ENCODE measurements at places on chromosomes 12 and 14.

- DNase-seq, result no peak
Observed at GRCh38 chr12:103207936-103208335, 250.5 kb downstream of the ASCL1 start.

GRCh38 chr12:74537126-74537706 lies 419 bp upstream of the ATXN7L3B start:
- DNase-seq, result no peak

DNA sequence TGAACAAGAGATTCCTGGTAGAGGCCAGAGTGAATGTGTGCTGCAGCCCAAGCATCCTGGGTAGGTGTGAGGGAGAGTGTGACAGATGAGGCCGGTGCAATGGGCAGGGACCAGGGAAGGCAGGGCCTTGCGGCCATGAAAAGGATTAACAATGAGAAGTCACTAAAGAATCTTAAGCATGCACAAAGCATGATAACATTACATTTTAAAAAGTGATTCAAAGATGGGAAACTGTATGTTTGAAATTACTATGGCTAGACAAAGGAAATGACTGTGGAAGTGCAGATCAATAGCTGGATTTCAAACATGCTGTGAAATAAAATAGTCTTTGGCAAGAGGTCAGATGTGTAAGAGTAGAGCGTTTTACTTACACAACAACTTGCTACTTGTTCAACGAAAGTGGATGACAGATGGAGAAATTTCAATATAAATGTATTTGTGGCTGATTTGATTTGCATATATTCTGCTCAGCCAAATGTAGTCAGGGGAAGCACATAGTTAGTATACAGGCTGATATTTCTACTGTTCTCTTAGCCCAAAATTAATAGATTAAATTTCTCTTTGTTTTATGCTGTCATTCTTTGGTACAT lies 175.5 kb downstream of the CCDC59 start:
- no peak for DNase-seq

DNA sequence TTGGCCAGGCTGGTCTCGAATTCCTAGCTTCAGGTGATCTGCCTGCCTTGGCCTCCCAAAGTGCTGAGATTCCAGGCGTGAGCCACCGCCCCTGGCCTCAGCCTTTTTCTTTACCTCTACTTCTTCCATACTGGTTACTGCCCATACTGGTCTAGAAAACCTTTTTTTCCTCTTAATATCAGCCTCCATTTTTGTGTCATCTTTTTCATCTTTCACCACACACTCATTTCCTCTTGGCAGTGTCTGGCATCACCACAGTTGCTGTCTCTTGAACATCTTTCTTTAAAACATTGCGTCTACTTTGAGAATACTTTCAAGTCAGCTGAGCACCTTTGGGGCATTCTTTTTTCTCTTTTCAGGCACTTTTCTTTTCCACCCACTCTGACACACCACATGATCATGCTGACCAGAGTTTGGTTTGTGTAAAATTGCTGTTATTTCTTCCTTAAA lies 32.7 kb downstream of the DDX47 start:
- no peak for DNase-seq

DNA sequence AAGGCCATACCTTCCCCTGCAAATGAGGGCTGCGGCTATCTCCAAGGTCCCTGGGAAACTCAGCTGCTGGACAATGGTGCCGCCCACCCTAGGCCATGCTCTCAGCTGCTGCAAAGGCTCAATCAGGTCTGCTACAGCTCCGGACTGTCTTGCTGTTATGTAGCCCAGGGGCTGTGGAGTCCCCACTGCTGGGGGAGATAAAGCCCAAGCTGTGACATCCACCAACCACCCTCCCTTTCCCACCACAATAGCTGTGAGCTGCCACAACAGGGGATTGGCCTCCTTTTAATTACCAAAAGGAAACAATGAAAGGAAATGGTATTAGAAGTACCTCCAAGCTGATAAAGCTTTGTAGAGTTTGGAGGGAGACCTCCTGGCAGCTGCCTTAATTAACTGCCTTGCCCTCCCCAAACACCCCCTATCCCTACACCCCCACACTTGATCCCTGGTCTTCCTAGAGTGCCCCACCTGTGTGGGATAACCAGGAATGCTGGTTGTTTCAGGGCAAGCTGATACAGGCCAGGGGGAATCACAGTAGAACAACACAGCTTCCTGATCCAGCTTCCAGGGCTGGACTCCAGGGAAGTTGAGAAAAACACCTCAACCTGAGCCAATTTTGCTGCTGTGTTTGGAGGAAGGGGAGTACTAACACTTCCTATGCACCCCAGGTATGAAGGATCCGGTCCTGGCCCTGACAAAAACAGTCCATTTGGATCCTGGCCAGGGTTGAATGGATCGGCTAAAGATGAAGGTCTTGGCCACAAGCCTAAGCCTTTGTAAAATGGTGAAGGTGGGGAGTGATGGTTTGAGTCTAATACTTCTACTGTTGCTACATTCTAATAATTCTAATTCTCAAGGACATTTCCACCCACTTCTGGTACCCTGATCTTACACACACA lies at the start of gene VWF:
Gene VWF, minus strand, starts transcription at position 260 of the 899 bp plus-strand sequence. CDS start 1,474 bp downstream, outside the sequence.
- DNase-seq, result no peak

DNA sequence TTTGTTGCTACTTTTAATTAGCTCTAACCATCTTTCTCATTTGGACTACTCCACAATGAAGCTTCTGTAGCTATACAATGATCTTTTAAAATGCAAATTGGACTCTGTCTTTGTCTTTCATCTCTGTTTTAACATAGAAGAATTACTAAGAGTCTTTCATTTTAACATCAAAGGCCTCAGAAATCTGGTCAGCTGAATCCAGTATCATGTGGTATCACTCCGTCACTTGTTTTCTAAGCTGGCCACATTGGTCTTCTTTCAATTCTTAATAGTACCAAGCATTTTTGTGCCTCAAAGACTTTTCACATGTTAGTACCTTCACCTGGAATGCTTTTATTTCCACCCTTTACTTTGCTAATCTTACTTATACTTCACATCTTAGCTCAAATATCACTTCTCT lies 95.5 kb upstream of the SLC16A7 start:
- no peak for DNase-seq

DNA sequence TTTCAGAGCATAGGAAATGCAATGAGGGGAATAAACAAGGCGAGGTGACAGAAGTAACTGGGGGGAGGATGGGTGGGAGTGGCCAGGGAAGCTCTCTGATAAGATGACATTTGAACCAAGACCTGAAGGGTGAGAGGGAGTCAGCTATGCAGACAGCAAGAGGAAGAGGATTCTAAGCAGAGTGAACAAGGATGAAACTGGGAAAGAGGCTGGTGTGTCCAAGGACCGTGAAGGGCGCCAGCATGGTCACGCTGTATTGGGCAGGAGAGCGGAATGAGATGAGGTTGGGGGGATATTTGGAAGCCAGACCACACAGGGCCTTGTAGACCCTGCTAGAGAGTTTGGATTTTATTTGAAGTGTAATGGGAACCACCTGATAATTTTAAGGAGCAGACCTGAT lies 10.5 kb upstream of the PPP1R1A start:
- DNase-seq, result no peak

DNA sequence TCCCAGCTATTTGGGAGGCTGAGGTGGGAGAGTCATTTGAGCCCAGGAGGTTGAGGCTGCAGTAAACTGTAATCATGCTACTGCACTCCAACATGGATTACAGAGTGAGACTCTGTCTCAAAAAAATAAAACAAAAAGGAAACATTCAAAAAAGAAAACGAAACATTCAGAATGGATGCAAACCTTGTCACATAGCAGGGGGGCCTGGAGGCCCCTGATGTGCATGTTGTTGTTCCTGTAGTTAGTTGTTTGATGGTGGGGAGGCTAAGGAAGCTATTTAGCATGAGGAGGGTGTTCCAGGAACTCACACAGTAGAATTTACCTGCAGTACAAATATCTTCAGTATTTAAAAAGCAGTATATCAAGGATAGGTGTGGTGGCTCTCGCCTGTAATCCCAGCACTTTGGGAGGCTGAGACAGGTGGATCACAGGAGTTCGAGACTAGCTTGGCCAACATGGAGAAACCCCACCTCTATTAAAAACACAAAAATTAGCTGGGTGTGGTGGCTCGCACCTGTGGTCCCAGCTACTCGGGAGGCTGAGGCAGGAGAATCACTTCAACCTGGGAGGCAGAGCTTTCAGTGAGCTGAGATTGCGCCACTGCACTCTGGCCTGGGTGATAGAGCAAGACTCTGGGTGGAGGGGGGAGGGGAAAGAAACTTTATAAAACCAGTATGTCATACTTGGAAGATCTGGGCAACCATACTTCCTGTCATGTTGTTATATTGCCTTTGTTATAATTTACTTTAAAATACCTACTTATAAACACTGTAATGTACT lies 17.6 kb upstream of the AEBP2 start:
- DNase-seq, result no peak

DNA sequence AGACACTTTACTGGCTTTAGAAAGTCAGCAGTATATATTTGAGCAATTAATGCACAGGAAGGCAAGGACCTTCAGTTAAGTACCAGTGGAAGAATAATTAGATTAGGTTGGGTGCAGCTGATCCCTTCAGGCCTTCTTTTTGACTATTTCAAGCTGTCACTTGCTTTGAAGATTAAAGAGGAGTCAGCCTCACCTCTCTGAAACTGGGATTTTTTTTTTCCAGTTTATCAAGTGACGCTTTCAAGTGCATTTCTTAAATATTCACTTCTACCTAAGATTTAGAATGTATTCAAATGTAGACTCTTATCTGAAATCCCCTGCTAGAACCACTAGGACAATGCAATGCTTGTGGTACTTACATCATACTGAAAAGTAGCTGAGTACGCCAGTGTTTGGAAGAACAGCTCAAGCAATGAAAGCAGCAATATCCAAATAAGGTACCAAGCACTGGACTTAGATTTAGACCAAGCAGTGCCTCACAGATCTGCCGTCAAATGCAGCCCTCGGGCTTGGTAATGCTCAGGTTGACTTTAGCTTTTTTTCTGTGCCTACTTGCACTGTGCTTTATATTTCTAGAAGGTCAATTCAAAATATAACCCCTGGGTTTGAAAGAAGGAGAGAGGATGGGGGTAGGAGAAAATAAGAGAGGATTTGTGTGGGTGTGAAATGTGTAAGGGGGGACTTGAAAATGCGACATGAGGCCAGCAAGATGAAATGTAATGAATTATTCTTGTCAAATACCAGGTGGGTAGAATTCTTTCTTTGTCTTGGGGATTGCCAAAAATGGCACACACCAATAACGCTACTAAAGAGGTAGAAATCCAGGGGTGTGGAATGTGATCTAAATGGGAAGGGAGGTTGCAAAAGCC lies 3.7 kb upstream of the FERMT2 start:
- no peak for DNase-seq

- no peak for DNase-seq
Observed at GRCh38 chr12:8886502-8887284, 27.6 kb upstream of the PHC1 start.

DNA sequence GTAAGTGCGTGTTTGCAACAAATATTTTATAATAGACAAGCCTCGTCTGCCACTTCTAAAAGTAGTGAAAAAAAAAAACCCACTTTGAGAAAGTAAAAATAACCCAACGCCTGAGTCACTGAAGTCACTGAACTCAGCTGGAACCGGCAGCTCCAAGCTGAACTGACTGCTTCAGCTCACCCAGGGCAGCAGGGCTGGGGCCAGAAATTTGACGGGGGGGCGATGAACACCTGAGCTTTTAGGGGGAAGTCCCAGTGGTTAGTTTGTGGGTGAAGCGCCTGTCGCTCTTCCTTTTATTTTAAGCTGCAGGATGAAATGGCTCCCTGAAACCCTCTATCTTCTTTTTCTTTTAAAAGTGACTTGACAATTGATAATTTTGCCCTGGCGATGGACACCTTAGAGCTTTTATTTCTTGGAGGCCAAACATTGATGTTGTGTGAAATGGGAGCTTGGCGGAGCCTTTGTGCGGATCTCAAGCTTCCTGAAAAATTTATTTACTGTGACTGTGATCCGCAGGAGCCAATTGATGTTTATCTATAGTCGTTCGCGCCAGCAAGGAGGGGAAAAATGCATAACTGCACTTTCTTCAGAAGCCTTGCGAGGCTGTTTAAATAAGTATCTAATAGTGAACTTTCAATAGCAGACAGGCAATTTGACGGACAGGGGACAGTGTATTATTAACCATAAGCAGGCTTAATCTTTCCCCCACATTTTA lies 173.2 kb upstream of the MYL2 start:
- no peak for DNase-seq

DNA sequence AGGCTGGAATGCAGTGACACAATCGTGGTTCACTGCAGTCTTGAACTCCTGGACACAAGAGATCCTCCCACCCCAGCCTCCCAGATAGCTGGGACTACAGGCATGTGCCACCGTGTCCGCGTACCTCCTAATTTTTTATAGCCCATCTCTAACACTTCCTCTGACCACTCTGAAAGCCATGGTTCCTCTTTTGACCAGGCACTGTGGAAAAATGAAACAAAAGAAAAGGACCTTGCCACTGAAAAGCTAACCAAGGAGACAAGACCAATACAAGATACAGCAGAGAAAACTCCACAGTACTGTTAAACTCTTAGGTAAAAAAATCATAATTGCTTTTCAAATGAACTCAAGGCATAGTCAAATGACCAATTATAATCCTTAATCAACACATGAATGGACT lies 233.3 kb downstream of the NEDD1 start:
- no peak for DNase-seq

GRCh38 chr12:96810057-96810456 lies 97.0 kb upstream of the NEDD1 start:
- no peak for DNase-seq

- DNase-seq, result no peak
Observed at GRCh38 chr12:19712041-19712440, 272.7 kb downstream of the AEBP2 start.

- DNase-seq, result no peak
Observed at GRCh38 chr12:102021540-102022246, 40.1 kb downstream of the WASHC3 start.

DNA sequence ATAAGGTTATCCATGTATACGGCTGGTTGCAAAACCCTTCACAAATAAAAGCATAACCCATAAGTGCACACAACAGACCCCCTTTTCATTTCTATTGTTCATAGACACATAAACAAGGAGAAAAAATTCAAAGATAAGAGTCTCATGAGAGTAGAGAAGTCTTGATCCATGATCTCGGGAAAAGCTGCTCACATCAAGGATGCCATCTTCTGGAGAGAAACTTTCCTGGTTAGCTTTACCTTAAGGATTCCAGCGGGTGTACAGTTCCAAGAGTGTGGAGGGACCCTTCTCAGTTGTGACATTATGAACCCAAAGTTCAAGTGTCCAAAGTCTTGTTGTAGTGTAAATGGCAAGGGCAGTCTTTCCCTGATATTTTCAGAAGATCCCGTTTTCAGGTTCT lies 144.5 kb downstream of the LLPH start:
- DNase-seq, result no peak

DNA sequence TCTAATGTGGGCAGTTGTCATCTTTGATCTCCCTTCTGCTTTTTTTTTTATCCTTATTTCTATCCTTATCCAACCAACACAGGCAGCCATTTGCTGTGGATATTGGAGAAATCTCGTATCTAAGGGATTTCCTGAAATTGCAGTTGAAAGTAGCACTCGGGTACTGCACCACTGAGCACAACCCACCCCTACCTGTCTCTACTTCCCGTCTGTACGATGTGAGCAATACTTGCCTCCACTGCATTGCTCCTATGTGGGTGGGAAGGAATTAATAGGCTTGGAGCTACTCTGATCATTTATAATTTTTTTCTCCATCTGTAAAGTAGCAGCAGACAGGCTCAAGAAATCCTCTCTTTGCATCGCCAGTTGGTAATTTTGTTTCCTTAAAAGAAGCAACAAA lies 300.4 kb downstream of the SNAPC1 start:
- no peak for DNase-seq

Measured in activated CD4-positive, alpha-beta T cell treated with anti-CD3 and anti-CD28 coated beads for 24 hours (primary cell).